ENCODE measurements at places on chromosomes 11 and 22. TPM values are rescaled to one million over a fixed set of nuclear protein-coding genes. Genes with fewer than 3 reads are reported as not detected.

The PPP1CA gene
- 546 TPM for polyA plus RNA-seq

The DTX4 gene
- polyA plus RNA-seq: 4.5 TPM

The INPP5J gene
- polyA plus RNA-seq: not detected

The CXCR5 gene
- 93.4 TPM for polyA plus RNA-seq

The SPI1 gene
- 67.7 TPM for polyA plus RNA-seq

The HBB gene
- 60.1 TPM for polyA plus RNA-seq

The FGF19 gene
- not detected for polyA plus RNA-seq

The AGBL2 gene
- 1.4 TPM for polyA plus RNA-seq

The HTR3B gene
- polyA plus RNA-seq: not detected

The XKR3 gene
- not detected for polyA plus RNA-seq

The SMC1B gene
- polyA plus RNA-seq: not detected

The P2RX6 gene
- not detected for polyA plus RNA-seq

The TRIM49 gene
- polyA plus RNA-seq: not detected

The ABCC8 gene
- not detected for polyA plus RNA-seq

The GLYAT gene
- not detected for polyA plus RNA-seq

The ZNF70 gene
- 0.20 TPM for polyA plus RNA-seq

The RAPSN gene
- polyA plus RNA-seq: 0.15 TPM

The LDHA gene
- polyA plus RNA-seq: 263 TPM

The TMEM191C gene
- 1.3 TPM for polyA plus RNA-seq
